ENCODE measurements at places on chromosomes 1 and 21.
A peak's percentile ranks its signal among the peaks of the same experiment; 100 is the strongest.

DNA sequence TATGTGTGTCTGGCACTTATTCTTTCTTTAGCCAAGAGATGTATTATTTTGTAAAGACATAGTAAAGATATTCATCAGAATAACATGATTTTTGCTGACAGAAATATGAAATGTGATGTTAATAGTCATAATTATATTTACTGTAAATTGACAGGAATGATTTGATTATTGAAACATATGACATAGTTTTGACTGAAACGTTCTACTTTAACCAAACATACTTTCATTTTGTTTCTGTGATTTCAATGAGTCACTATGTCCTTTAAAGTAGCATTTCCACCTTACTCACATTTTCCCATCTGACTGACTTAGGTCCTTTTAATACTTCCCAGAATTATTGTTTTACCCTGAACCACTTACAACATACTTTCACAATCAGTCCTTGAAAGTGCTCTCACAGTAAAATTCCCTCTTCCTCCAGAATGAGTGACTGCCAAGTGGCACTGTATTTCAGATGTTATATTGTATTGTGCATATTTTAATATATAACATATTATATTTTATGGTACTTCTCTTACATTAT, 437.9 kb downstream of the NCAM2 start:
- no peak for DNase-seq

- no peak for DNase-seq
These were observed 4.6 kb downstream of the IFFO2 start for GRCh38 chr1:18951818-18952391.

GRCh38 chr1:88911161-88911560, 19.8 kb upstream of the GTF2B start:
- DNase-seq, result no peak

- no peak for DNase-seq
These were observed 26.5 kb downstream of the CD34 start for GRCh38 chr1:207884266-207885029.

GRCh38 chr1:44050261-44050660, 19.0 kb upstream of the SLC6A9 start:
- no peak for DNase-seq

DNA sequence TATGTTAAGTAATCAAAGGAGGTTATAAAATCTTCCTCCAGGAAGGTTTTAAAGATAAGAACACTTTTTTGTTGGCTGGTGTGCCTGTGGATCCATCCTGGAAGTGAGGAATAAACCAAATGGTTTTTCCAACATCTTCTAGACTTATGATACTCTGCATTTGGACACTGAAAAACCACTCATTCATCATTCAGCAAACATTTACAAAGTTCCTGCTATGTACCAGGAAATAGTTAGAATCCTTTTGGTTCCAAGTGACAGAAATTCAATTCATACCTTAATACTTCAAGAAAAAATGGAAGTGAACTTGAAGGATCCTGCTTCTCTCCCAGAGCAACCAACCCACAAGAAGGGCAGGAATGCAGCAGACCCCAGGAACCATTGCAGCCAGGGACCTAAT, 39.6 kb upstream of the PIGC start:
- no peak for DNase-seq

GRCh38 chr1:60818969-60819701, 263.2 kb upstream of the NFIA start:
- DNase-seq, result no peak

GRCh38 chr1:181646710-181647109, 163.4 kb downstream of the CACNA1E start:
- DNase-seq, result no peak

DNA sequence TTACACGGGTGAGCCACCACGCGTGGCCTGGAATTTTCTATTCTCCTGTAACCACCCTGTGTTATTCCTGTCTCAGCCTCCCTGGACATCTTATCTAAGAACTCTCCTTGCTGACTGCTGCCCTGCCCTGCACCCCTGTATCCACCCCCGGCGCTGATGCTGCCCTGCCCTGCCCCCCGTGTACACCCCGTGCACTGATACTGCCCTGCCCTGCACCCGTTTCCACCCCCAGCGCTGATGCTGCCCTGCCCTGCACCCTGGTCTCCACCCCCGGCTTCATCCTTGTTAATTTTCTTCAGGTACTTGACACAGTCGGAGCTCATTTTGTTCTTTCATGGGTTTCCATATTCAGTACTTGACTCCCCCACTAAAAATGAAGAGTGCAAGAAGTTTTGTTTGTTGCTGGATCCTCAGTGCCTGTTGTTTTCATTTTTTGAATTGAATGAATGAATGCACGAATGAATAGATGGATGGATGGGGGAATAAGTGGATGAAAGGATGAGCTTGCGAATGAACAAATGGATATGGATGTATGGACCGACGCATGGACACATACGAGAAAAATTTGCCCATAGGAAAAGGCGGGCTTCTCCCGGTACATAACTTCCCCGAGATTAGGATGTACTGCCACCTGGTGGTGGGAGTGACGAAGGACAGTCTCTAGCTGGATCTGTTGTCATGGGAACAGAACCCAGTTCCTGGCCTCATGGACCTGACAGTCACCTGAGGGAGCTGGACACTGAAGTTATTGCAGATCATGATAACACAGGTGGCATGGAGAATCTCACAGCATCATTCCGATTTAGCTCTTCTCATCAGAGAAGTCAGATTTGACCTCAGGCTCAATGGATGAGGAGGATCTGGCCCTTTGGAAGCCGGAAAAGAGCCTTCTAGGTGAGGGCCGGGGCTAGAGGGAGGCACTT, 14.9 kb downstream of the AADACL4 start:
- DNase-seq, result peak; percentile 45

GRCh38 chr1:205313563-205314308, 7.8 kb downstream of the NUAK2 start:
- DNase-seq, result no peak

- DNase-seq, result no peak
These were observed 9.6 kb downstream of the OSCP1 start for GRCh38 chr1:36440646-36441045.

- no peak for DNase-seq
These were observed 2.1 kb downstream of the NIPAL3 start for GRCh38 chr1:24417681-24418080.

GRCh38 chr1:210800756-210801155, 333.2 kb downstream of the KCNH1 start:
- DNase-seq, result no peak

DNA sequence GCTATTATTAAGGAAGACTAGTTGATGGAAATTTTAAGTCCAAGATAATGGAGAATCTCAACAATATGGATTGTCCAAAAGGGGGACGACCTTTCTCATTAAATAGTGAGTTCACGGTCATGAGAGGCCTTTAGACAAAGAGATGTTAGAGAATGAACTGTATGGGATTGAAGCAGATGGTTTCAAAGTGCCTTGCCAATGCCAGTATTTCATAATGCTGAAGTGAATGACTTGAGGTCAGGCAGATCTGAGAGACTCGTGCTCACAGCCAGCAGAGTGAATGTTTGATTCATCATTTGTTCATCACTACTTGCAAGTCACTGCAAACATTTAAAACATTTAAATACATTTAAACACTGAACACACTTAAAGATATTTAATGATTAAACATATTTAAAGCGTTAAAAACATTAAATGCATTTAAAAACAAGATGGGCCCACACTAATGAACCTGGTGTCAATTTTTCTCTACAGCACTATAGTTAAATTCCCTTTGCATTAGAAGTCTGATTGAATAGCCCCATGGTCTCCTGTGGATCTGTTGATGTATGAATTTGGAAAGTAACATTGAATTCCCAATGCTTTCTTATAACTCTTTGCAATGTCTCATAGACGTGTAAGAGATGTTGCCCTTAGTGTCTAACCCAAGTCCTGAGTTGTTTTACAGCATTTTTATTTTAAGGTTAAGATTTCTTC, 80.7 kb downstream of the TGFB2 start:
- DNase-seq, result no peak

DNA sequence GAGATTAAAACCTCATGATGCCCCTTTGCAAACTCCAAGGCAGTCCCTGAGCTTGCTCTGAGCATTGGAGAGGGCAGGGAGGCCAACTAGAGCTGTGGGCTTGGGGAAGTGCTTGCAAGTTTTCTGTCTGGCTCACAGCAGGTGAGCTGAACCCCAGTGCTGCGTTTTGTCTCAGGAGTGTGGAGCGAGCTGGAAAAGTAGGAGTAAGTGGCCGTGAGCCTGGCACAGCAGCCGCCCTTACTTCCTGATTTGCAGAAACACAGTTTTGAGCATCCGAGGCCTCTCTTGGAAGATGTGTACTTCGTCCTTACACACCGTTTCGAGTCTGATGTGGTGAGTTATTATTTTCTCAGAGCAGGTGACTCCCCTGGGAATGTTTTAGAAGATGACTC, 221.2 kb upstream of the C1orf174 start:
- DNase-seq, result no peak

DNA sequence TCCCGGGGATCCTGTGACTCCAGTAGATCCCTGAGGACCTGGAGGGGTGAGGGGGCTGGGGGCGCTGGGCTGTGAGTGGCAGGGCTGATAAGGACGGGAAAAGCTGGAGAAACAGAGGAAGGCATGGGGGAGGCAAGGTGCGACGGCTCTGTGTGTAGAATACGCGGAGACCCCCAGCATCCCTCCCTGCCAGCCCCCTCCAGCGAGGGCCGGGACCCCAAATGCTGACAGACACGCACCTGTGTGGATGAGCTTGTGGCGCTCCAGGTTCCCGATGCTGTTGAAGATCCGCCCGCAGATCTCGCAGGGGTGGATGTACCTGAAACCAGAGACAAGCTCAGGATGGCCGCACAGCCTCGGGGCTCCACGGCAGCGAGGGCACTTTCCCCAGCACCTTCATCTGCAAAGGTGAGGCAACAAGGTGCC, 53.0 kb upstream of the RIPK4 start:
- no peak for DNase-seq

DNA sequence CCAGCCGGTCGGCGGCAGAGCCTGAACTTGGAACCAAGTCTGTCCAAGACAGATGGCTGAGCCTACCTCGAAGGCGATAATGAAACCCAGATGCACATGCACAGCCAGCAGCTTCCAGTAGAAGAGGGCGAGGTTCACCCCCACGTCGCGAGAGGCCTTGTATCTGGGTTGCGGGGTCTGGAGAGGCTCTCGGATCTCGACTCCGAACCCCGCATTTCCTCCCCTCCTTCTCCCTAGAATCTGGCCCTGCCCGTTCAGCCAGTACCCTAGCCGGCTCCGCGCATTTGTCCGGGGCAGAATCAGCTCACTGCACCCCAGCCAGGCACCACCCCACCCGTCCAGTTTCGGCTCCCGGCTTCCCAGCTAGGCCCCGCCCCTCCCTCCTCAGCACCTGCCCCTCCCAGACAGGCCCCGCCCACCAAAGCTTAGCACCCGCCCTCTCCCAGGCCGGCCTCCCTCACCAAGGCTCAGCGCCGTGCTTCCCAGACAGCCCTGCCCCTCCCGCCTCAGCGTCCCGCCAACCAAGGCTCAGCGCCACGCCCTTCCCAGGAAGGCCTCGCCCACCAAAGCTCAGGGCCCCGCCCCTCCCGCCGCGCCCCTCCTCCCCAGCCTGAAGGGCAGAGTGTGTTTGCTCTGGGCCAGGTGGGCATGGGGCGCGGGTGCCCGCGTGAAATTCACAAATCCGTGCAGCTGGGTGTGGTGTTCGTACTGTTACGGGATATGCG, 4.8 kb upstream of the ARHGEF19 start:
- peak; percentile 72 for DNase-seq

Data from NCI-H748 treated with DMSO at 0.1 percent for 48 hours (cell line).